Activated T-helper 2 cell treated with anti-CD3 and anti-CD28 coated beads, Interferon-gamma antibody, Interleukin-2, Interleukin-4, amounts not matched to agents 10 μg/mL and 5 μg/mL and 100 μg/mL, durations not matched to agents 14 hours and 24 hours and 36 hours (primary cell): ENCODE measurements at places on chromosomes 1 and 21.

DNA sequence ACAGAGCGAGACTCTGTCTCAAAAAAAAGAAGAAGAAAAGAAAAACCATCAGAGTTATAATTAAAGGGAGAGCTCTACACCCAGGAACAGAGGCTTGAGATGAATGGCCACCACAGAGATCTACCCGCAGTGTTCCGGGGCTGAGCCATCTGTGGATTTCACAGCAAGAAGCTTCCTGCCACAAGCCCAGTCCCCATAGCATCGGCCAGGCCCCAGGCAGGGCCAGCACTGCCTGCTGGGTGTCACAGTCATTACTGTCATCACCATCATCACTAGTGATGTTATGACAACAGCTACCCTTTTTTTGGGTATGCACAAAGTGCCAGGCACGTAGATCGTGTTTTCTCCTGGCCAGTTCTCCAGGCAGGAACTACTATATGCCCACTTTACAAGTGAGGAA is 111.6 kb upstream of the VAMP3 start:
- no peaks in the 10 kb centered on the region for H3K27me3 ChIP-seq
- H3K36me3 ChIP-seq: no peaks in the 10 kb centered on the region
- no peak for DNase-seq
- H3K27ac ChIP-seq: no peak overlapping the region

DNA sequence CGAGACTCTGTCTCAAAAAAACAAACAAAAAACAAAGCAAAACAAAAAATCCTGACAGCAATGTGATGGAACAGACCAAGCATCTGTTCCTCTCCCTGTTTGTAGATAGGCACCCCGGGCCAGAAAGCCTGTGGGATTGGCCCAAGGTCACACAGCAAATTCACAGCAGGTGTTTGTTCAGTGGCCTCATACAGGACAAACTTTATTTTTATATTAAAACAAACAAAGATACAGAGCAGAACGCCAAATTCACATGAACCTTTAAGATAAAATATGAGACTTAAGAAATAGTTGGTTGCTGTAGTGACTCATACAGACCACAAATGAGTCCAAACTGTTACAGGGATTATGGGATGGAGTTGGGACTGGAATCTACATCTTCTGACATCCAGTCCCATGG is 2.3 kb upstream of the CELA2A start:
- no peaks in the 10 kb centered on the region for H3K36me3 ChIP-seq
- no peak overlapping the region for H3K4me3 ChIP-seq
- no peak for DNase-seq
- H3K4me1 ChIP-seq: no peaks in the 10 kb centered on the region

GRCh38 chr1:161736335-161736969 is 13.1 kb upstream of the DUSP12 start:
- no peak overlapping the region for H3K27ac ChIP-seq
- no peak for DNase-seq
- no peaks in the 10 kb centered on the region for H3K36me3 ChIP-seq
- H3K27me3 ChIP-seq: peaks cover 36% of the 10 kb centered on the region
- no peak overlapping the region for H3K4me3 ChIP-seq

DNA sequence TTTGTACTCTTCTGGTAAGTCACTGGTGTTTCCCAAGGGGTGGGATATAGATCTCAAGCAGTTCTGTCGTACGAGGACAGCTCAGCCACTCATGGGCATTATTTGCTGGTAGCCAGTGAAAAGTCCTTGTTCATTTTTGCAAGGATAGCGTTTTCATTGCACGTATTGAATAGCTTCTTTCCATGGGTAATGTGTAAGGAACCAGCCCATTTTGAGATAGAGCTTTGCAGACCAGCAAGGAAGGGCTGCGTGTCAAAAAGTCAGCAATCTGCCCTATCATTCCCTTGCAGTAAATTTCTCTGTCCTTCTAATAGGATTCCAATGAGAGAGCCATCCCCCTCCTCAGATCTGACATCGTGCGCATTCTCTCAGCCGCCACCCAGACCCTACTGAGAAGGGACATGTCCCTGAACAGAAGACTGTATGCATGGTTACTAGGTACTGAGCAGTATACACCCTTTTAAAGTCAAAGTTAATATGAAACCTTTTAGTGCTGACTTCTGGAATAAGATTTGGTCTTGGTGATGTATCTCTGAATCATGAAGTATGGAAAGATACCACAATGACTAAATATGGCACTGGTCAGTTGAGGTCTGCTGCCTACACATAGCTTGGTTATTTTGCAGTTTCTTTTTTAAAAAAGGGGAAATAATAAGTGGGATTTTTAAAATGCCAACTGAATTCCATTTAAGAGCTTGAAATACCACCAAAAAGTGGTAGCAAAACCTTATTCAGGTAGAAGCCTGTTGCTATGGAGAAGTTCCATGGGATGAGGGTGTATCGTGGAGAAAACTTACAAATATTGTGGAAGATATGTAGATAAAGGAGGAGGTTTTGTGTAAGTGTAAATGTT is 55.3 kb downstream of the DOP1B start:
- DNase-seq: no peak
- H3K27ac ChIP-seq: peak overlapping the region; percentile 7
- peaks cover 26% of the 10 kb centered on the region for H3K4me1 ChIP-seq
- no peaks in the 10 kb centered on the region for H3K27me3 ChIP-seq
- no peak overlapping the region for H3K4me3 ChIP-seq

DNA sequence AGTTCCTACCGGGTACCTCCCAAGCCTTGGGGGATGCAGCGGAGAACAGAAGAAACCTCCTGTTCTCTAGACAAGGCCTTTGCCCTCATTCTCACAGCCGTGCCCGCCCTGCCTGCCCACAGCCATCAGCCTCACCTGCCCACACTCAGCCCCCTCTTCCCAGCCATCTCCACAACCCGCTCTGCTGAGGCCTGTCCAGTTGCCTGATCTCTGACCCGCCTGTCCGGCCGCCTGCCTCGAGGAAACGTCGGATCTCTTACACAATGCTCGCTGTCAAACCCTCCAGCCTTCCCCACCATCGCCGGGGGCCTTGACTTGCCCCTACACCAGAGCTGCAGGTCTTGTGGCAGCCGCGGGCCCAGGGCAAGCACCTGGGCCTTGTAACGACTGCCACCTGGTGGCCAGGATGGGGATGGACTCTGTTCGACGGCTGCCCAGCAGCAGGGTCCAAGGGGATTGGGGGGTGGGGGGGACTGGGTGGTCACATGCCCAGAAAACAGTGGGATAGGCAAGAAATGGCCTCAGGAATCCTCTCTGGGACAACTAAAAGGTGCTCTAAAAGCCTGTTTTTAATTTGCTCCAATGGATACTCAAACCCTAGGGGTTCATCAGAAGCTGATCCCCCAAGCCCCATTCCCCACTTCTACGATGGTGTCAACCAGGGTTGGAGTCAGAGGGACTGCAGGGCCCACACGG is 31.0 kb downstream of the SLC45A1 start:
- DNase-seq: peak; percentile 45
- H3K4me3 ChIP-seq: no peak overlapping the region
- peaks cover 10% of the 10 kb centered on the region for H3K36me3 ChIP-seq
- peaks cover 2% of the 10 kb centered on the region for H3K4me1 ChIP-seq
- no peak overlapping the region for H3K27ac ChIP-seq

DNA sequence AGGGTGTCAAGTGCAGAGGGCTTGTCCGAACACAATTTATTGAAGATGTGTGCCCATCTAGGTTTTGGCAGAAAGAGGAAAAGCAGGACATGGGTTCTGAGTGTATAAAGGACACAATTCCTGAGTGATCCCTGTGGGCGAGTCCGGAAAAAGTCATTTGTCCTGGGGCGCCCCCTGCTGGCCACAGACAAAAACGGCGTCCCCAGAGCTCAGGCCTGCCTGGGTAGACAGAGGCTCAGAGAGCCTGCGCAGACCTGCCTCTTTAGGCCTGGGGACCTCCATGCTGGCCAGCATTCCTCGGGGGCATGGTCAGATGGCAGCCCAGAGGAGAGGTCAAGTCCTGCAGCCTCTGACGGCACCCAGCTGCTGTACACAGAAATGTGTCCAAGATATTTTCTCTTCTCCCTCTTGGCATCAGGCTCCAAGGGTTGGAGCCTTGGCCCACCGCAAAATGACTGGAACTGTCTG is 65.5 kb upstream of the LRP8 start:
- peaks cover 10% of the 10 kb centered on the region for H3K27me3 ChIP-seq
- H3K4me3 ChIP-seq: no peak overlapping the region
- no peaks in the 10 kb centered on the region for H3K4me1 ChIP-seq

- H3K27ac ChIP-seq: peak overlapping the region; percentile 84
- H3K27me3 ChIP-seq: no peaks in the 10 kb centered on the region
- peaks cover 73% of the 10 kb centered on the region for H3K4me1 ChIP-seq
- peaks cover 52% of the 10 kb centered on the region for H3K36me3 ChIP-seq
- no peak for DNase-seq
Observed at GRCh38 chr1:157137408-157138219, 581 bp downstream of the ETV3 start.

GRCh38 chr1:52404116-52404974 is at the start of the genes ORC1 and PRPF38A:
ORC1 (minus strand) TSS chr1:52404423; CDS start chr1:52402223, 2,200 bp downstream.
PRPF38A (plus strand) TSS chr1:52404602; CDS start chr1:52404750, 148 bp downstream.
- peak within 1 kb of the TSS; percentile 98 for H3K4me3 ChIP-seq
- DNase-seq: peak; percentile 96
- H3K27me3 ChIP-seq: no peaks in the 10 kb centered on the region
- H3K4me1 ChIP-seq: peaks cover 42% of the 10 kb centered on the region
- H3K36me3 ChIP-seq: peaks cover 73% of the 10 kb centered on the region

GRCh38 chr1:225848030-225848955 is 33.9 kb downstream of the TMEM63A start:
- peaks cover 33% of the 10 kb centered on the region for H3K36me3 ChIP-seq
- DNase-seq: no peak
- peaks cover 15% of the 10 kb centered on the region for H3K4me1 ChIP-seq
- no peak overlapping the region for H3K27ac ChIP-seq
- H3K4me3 ChIP-seq: no peak overlapping the region
- H3K27me3 ChIP-seq: no peaks in the 10 kb centered on the region

GRCh38 chr1:87786861-87787545 is 458.3 kb downstream of the LMO4 start:
- DNase-seq: no peak
- no peak overlapping the region for H3K27ac ChIP-seq
- no peak overlapping the region for H3K4me3 ChIP-seq
- no peaks in the 10 kb centered on the region for H3K27me3 ChIP-seq

DNA sequence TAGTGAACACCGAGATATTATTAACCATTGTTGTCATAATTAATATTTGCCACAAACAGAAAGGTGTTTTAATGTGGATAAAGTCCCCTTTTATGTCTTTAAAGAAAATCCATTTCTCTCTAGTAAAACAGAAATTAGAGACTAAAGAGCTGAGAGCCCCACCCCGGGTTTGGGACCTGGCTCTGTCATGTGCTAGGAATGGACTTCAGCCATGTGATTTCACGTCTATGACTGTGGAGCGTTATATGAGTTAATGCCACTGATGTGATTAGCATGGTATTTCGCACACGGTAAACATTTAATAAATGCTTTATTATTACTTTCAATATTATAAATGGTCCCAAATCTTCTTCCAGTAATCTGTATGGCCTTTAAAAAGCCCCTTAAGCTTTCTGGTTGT is 205.0 kb upstream of the NFIA start:
- no peaks in the 10 kb centered on the region for H3K4me1 ChIP-seq
- no peak overlapping the region for H3K27ac ChIP-seq
- no peak overlapping the region for H3K4me3 ChIP-seq

GRCh38 chr1:36890776-36891175 is 143.5 kb downstream of the GRIK3 start:
- H3K27ac ChIP-seq: no peak overlapping the region
- no peaks in the 10 kb centered on the region for H3K4me1 ChIP-seq
- no peaks in the 10 kb centered on the region for H3K27me3 ChIP-seq
- no peak overlapping the region for H3K4me3 ChIP-seq
- peak; percentile 3 for DNase-seq

DNA sequence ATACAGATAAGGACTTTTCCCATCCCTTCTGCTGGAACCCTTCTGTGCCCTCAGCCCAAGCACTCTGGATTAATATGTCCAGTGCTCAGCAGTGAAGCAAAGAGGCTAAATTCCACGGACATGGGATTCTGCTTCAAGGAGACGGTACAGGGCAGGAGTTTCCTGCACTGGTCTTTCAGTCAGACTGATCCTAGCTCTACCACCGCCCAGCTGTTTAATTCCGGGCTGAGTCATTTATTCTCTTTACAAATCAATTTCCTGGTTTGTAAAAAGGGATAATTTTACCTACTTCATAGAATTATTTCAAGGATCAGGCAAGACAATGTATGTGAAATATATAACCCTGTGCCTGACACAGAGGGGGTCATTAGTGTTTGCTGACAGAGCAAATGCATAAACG is 41.6 kb upstream of the NRDC start:
- no peak overlapping the region for H3K4me3 ChIP-seq
- no peak for DNase-seq
- no peaks in the 10 kb centered on the region for H3K4me1 ChIP-seq
- H3K27me3 ChIP-seq: peaks cover 26% of the 10 kb centered on the region
- no peak overlapping the region for H3K27ac ChIP-seq

DNA sequence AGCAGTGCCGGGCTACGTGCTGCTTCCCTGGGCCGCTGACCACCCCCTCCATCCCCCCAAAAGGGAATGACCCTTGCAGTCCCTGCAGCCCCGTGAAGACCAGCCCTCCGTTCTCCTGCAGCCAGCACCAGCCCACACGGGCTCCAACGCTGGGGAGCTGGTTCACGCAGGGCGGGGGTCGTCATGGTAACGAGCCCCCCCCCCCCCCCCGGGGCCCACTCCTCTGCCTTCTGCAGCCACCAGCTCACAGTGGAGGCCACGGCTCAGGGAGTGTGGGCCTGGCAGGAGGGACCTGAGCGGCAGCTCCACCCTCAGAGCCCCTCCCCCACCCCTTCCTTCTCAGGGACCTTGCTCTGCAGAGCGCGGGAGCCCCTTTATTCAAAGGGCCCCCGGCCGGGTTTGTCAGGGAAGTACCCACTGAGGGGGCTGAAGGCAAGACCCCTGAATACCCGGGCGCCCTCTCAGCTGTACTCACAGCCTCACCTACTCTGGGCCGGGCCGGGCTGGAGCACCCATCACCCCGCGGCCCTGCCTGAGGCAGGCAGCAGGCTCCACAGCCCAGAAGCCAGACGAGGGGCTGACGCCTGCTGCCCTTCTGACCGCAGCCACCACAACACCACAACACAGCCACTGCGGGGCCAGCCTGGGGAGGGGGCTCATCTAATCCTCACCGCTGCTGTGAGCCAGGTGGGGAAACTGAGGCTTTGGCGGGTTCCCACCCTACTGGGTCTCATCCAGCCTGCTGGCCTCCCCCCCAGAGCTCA is 12.6 kb downstream of the MEGF6 start:
- no peaks in the 10 kb centered on the region for H3K27me3 ChIP-seq
- H3K4me1 ChIP-seq: peaks cover 8% of the 10 kb centered on the region
- no peak overlapping the region for H3K4me3 ChIP-seq
- no peak for DNase-seq

GRCh38 chr1:47298025-47298699 is 15.8 kb downstream of the STIL start:
- no peak for DNase-seq
- peaks cover 54% of the 10 kb centered on the region for H3K36me3 ChIP-seq
- no peaks in the 10 kb centered on the region for H3K27me3 ChIP-seq
- H3K4me3 ChIP-seq: no peak overlapping the region
- H3K4me1 ChIP-seq: peaks cover 1% of the 10 kb centered on the region
- H3K27ac ChIP-seq: no peak overlapping the region
